ENCODE measurements at places on chromosomes 2 and 18.

- no peak for DNase-seq
Measured at GRCh38 chr18:35703043-35703688, 121.6 kb downstream of the GALNT1 start.

DNA sequence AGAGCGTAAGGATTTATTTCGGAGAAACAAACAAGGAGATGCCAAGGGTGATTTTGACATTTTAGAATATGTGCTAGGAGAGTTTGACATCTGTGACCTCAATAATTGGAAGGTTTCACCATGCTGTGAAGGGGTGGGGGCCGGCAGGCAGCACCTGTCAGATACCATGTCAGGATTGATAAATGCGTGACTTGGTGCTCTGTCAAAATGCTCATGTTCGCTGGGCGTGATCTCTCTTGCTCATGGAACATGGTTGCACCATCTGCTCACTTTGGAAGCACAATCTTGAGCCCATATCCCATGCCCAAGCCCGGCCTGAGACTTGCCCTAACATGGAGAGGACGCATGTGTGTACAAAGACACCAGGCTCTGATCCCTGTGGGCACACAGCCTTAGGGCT is 347.6 kb downstream of the RNF144A start:
- DNase-seq = no peak

- no peak for DNase-seq
Measured at GRCh38 chr18:69357590-69357989, 43.1 kb upstream of the DOK6 start.

DNA sequence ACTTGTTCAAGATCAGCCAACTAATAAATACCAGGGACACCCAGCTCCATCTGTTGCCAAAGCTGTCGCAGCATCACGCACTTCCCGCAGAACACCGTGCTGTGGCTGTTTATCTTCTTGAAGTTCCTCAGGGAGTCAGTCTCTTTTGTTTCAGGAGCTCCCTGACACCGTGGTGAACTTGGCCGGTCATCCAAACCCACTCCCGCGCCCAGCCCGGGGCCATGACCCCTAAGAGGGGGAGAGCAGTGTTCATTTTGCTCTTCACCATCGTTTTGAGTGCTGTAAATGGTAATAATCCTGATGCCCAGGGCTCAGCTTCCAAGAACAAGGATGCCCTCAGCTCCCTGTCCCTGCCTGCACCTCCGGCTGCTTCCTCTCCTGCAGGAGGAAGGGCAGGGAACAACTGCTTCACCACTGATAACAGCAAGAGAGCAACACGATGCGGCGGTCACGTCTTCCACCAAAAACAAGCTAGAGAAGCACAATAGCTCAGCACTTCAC is 131.4 kb downstream of the SEPTIN10 start:
- no peak for DNase-seq

DNA sequence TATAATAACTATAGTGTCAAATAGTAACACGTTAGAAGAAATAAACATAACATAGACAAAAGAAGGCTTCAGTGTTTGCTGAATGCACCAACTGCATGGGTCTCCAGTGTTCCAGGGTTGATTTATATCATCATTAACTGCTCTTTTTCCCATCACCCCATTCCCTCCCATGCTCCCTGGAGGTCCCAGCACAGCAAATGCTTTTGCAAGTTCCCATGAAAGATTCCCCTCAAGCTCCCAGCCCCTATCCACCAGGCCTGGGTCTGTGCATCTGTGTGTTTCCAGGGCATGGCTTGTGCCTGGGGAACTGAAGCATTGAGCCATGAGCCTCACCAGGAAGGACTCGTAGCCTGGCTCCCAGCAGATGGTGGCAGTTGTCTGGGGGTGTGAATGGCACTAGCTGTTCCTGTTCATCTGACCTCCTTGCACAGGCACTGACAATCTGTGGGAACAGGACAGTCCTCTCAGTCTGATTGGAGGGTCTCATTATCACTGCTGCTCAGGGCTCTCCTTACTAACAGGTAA is 164.6 kb upstream of the RMP24 start:
- no peak for DNase-seq

DNA sequence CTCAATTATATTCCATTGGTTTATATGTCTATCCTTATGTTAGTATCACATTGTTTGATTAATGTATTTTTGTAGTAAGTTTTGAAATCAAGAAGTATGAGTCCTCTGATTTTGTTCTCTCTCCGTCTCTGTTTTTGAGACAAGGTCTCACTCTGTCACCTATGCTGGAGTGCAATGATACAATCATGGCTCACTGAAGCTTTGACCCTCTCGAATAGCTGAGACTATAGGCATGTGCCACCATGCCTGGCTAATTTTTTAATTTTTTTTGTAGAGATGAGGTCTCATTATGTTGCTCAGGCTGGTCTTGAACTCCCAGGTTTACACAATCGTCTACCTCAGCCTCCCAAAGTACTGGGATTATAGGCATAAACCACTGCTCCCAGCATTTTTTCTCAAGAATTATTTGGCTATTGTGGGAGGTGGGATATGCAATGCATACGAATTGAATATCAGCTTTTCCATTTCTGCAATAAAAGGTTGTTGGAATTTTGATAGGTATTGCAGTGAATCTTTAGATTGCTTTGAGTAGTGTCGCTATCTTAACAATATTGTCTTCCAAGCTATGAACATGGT is 17.7 kb upstream of the GORASP2 start:
- DNase-seq = no peak

- DNase-seq = no peak
Measured at GRCh38 chr2:195600778-195601177, 56.2 kb upstream of the SLC39A10 start.

DNA sequence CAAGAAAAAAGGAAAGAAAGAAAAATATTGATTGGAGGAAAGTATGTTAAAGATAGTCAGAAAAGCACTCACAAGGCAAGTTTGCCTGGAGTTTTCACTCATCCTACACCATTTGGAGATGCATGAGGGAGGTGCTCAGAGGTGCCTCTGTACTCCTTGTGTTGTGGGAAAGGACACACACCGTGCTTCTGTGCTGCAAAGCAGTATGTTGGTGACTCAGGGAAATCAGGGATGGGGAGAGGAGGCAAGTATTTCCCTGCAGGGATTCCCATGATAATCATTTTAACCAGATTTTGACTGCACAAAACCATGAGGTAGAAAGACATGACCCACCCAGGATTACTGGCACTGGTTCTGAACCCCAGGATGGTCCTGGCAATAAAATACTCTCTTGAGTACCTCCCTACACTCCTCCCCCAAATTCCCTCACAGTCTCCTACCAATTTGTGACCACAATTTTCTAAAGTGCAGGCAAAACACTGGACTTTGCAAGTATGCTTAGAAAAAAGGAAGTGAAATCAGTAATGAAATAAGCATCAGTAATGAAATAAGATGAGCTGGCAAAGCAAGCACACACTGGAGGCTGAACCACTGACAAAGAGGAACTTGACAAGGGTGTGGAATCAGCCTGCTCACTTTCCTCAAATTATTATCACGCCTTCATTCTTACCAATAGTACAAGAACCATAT is 155.5 kb upstream of the ACVR2A start:
- DNase-seq = no peak

GRCh38 chr2:119724656-119725485 is 34.9 kb upstream of the PTPN4 start:
- DNase-seq = no peak

- no peak for DNase-seq
Measured at GRCh38 chr18:46331316-46331715, 227.1 kb downstream of the HAUS1 start.

DNA sequence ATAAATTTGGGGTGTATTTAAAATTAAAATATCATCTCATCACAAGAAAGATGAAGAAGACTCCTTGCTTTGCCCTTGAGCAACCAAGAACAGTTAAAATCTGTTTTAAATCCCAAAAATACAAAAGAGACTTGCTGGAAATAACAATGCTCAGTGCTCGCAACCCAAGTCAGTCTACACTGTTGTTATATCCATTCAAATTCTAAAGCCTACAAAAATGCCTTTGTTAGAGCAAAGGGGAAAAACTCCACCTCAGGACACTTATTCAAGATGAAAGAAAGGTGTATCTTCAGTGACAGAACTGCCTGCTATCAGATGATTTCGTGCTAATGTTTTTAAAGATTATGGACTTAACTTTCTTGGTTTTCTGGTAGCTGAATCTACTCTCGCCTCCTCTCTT is 111.9 kb upstream of the TANK start:
- no peak for DNase-seq

- DNase-seq = no peak
Measured at GRCh38 chr18:8264861-8265411, 344.3 kb upstream of the RAB12 start.

Data from CD4-positive, CD25-positive, alpha-beta regulatory T cell (primary cell).